ENCODE measurements at places on chromosomes 12 and 14.

GRCh38 chr12:50924439-50925341 lies 27.7 kb upstream of the HIGD1C start:
- DNase-seq: no peak

GRCh38 chr12:132305991-132306884 lies 23.2 kb downstream of the GALNT9 start:
- no peak for DNase-seq

DNA sequence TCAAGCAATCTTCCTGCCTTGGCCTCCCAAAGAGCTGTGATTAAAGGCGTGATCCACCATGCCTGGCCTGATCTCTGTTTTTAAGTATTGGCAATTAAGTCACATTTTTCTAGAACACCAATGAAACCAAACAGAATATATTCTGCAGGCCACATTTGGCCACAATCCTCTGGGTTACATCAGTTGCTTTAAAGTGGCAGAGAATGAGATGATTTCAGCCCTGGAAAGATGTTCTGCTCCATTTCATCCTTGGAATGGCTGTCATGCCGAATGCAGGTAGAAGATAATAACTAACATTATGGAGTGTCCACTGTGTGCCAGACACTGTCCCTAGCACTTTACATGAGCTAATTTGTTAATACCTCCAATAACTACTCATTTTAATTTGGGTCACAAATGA lies 154.4 kb downstream of the PTPN11 start:
- DNase-seq: no peak

GRCh38 chr14:42222924-42223471 lies 616.3 kb downstream of the LRFN5 start:
- DNase-seq: no peak

DNA sequence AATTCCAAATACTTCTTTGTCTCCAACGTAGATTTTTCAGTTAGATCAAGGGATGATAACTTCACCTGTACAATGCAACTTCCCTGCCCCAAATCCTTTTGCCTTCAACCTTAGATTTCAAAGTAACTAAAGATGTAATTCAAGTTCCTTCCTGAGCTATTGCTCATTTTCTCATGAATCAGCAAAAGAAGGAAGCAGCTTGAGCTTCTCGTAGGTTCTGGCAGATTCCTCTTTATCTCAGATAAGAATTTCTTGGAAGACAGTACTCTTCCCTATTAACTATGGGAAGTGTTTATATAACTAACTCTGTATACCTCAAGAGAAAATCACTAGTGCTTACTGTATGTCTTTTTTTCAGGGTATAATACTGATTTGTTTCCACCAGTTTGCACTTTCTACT lies 203.8 kb downstream of the RASSF9 start:
- no peak for DNase-seq

GRCh38 chr12:1812650-1813302 lies 7.6 kb upstream of the LRTM2 start:
- no peak for DNase-seq

DNA sequence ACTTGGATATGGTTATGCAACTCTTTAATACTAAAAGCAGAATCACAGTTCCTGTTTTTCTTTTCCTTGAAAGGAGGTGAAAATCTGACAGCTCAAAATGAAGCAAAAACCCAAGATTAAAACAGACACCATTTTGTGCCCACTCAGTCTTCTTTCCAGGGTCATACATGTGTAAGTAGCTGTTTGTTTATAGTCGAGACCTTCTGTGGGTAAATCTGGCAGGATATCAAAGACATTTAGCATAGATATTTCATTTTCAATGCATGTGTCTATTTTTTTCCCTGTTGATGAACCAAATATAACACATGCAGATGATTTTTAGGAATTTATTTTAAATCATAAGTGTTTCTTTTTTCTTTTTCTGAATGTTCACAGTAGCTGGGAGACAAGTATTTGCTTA lies 398.8 kb downstream of the FOXG1 start:
- DNase-seq: no peak

- no peak for DNase-seq
Measured at GRCh38 chr14:33525626-33526025, 425.2 kb downstream of the EGLN3 start.

DNA sequence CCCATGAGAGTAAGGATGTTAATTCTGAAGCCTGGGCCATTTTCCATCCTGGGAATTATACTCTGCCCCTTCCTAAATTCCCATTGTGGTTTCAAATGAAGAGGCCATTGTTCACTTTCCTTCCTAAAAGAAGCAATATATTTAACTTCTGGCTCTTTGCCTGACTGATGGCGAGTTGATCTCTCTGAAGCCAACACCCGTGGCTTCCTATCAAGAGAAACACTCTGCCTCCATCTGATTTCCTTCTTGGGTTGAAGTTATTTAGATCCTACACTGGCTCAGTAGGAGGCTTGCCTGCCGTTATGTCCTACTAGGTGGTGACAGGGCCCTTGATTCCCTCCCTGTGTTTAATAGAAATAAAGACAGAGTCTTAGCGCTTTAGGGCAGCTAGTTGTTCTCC lies 97.4 kb downstream of the PRKCH start:
- DNase-seq: no peak

DNA sequence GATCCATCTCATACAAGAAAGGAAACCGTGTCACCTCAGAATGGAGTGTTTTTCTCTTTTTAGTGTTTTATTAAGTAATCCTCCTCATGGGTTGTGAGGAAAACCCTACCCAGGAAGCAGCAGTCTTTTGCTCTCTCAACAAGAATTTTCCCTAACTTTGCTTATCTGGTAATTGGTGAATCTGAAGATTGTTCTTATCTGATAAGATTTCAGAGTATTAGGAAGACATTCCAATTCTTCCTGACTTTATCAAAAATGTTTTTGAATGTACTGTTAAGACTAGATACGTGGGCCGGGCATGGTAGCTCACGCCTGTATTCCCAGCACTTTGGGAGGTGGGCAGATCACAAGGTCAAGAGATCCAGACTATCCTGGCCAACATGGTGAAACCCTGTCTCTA lies 86.0 kb downstream of the PHLDA1 start:
- no peak for DNase-seq

DNA sequence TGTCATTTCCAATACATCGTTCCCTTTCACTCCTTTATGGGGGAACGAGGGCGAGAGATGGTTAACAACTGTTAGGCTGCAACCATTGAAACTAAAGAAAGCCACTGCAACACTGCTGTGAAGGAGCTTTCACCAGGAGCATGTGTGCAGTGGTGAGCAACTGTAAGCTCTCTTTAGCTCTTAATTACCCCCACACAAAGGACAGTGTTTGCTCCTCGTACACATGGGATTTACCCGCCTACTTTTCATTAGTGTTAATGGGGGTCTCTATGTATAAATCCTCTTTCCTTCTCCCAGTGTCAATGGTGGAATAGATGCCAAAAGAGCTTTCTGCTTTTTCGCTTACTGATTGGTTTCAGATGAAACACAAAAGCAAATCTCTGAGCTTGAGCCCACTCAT lies 343.1 kb downstream of the FLRT2 start:
- no peak for DNase-seq

DNA sequence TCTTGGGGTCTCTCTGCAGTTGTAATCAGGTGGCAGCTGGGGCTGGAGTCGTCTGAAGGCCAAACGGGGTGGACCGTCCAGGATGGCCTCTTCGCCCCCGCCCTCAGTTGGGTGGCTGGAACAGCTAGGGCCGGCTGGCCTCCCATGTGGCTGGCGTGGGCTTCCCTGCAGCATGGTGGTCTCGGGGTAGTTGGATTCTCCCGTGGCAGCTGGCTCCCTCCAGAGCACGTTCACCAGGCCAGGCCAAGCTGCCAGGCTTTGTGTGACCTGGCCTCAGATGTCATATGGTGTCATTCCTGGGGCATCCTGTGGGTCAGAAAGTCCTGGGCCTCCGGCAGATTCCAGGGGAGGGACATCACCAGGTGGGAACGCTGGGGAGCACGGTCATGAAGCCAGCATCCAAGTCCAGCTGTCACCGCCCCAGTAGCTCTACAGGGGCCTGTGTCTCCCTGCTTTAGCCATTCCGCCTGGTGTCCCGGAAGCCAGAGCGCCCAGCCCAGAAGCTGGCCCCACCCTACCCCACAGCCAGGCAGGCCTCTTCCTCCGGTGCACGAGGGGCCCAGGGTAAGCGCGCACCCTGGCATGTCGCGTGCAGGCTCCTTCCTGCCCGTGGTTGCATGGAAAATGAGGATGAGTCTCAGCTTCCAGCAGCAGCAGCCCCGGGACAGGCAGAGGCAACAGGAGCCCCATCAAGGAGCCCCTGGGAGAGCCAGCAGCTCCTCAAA lies 1.3 kb upstream of the NUDT14 start:
- DNase-seq: no peak

- no peak for DNase-seq
Measured at GRCh38 chr14:99662846-99663245, 17.9 kb downstream of the HHIPL1 start.

DNA sequence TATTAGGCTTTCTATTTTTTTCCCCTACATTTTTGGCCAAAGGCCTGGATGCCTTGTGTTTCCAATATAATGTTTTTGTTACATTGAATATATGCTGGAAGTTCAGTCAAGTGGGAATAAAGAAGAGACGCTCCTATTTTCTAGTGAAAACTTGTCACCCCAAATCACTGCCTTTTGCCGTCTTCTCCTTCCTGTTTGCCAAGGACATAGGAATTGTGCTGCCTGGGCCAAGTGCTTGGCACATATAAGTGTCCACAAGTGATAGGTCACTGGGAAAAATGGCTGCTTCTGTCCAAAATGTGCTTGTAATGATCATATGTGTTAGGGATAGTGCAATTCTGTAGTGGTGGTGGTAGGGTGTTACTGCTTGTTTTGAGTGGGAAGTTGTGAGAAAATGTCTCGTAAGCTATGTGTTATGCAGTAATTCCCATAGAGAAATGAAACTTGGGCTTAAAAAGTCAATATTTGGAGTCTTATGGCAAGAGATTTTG lies 11.6 kb upstream of the KCNJ8 start:
- no peak for DNase-seq

DNA sequence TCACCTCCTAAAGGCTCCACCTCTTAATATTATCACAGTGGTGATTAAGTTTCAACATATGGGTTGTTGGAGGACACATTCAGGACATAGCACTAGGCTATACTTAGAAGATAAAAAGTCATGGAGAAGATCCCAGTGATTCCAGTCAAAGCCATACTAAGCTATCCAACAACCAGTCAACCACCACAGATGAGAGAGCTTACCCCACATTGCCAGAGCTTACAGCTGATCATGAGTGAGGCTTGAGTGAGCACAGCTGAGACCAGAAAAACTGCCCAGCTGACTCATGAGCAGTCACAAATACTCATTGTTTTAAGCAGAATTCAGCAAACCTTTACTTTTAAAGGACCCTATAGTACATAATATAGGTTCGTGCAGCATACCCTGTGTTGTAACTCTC lies 85.1 kb downstream of the DRAM1 start:
- DNase-seq: no peak

DNA sequence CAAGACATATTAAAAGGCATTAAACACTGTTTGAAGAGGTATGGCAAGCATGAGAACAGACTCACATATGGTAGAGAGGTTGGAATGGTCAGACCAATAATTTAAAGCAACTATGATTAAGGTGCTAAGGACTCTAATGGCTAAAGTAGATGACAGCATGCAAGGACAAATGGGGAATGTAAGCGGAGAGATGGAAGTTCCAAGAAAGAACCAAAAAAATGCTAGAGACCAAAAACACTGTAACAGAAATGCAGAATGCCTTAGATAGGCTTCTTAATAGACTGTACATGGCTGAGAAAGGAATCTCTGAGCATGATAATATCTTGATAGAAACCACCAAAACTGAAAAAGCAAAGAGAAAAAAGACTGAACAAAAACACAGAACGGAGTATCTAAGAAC lies 77.4 kb downstream of the RIN3 start:
- DNase-seq: no peak

DNA sequence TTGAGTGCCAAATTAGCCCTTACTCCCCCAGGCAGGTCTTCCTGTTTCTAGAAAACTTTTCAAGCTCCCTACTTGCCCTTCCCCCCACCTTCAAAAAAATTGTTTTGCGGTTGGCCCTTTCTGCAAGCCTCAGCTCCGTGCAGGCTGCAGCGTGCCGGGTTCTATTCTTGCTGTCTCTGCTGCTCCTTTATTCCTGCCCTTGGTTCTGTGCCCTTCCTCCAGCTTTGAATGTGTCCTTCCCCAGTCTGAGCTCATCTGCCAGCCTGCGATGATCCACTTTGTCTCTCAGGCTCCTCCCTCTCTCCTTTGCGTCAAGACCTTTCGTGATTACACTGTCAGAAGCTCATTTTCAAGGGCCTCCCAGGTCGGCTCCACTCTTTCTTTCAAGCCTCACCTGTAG lies 98.6 kb downstream of the IRF2BPL start:
- DNase-seq: no peak

DNA sequence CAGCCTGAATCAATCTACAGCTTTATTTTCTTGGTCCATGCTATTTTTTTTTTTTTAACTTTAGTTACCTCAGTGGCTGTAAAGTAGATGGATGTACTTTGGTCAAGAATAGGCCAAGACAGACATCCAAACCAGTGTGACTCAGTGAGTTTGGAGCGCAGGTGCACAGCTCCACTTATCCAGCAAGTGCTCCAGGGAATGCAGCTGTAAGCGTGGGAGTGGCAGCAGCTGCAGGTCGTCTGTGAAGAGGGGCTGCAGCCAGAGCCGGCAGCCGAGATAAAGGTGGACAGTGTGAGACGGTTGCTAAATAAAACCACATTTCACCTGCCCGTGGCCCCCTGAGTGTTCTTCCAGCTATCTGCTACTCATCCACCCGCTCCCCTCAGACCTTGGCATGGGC lies 1018.7 kb downstream of the AACS start:
- DNase-seq: no peak

DNA sequence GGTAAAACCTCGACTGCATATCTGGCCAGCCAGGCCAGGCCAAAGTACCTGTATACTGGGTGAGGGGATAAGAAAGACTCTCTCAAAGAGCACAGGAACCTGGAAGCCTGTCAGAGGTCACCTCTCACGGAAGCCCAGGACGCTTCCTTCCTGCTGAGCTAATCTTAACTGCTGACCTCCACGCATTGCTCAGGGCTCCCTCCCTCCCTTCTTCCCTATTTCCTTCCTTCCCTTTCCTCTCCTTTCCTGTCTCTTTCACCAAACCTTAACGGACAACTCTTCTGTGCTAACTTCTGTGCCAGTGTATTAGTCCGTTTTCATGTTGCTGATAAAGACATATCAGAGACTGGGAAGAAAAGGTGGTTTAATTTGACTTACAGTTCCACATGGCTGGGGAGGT lies 14.8 kb upstream of the RNASE10 start:
- no peak for DNase-seq

- no peak for DNase-seq
Measured at GRCh38 chr12:93572712-93573551, 457 bp downstream of the SOCS2 start.

Measured in amniotic stem cell (primary cell).